ENCODE measurements at places on chromosomes 2 and 18. TPM values are rescaled to one million over a fixed set of nuclear protein-coding genes. Genes with fewer than 3 reads are reported as not detected.

DNA sequence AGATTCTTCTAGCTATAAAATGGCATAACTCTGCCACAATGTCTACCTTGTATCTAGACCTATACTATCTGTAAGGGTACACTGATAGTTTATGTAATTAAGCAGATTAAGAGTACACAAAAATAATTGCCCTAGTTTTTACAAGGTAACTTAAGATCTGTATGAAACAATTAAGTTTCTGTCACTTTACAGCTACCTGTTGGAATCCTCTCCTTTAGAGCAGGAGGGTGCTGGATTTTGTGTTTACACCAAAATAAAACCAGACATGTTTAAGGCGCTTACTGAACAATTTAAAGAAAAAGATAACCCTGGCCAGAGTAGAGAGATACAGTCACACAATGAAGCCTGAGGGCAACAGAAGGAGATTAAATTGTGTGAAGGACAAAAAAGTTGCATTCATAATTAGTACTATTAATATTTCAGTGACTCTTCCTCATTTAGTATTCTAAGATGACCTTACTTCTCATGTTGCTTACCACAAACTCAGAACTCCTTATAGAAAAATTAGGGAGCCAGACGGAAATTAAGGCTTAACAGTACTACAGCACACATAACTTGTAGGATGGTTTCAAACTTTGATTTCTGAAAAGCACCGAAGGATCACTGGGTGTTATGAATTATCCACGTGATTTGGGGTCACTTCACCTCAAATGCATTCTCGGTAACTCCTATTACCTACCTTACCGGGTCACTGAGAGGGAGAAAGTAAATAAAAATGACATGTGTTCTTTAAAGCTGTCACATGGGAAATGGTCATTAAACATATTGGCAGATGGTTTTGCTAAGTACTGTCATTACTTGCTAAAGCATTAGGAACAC is 1.0 kb downstream of the DARS1 start:
- no peak for DNase-seq

DNA sequence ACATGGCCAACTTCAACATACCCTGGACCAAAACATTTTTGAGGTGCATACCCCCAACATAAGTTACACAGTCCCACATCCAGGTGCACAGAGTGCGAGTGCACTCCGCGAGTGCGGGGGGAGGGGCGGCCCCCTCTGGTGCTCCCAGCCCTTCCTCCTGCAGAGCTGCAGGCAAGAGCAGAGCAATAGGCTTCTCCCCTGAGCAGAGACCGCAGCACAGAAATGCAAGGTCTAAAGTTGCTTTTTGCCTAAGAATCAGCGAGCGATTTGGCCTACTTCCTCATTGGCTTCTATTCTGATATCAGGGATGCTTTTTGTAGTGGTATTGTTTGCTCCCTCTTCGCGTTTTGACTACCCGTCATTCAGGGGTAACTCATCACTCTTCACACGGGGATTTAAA is 40.6 kb downstream of the BOLA3 start:
- no peak for DNase-seq

ELOA2 gene
- total RNA-seq = not detected

GRCh38 chr2:3626812-3627499 is 31.0 kb upstream of the ALLC start:
- DNase-seq = no peak

GRCh38 chr18:45488645-45489044 is 126.6 kb upstream of the SLC14A2 start:
- DNase-seq = no peak

GRCh38 chr2:11656671-11657101 is 13.3 kb downstream of the NTSR2 start:
- no peak for DNase-seq

DNA sequence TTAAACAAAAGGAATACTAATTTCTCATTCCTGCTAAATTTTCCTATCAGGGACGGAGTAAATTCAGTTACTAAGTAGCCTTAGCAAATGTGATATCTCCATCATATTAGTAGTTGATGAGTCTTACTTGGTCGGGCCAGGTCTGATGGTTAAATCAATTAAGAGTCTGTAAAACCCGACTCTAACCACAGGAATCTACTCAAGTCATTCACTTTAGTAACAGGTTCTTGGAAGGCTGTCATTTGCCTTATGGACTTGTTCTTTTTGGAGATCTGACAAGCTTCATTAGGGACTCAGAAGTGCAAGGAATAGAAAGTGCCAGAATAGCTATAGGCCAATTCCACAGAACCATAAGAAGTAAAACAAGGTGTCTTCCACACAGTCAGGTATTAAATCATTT is 119.0 kb downstream of the GCA start:
- no peak for DNase-seq

SH2D6 gene
- total RNA-seq = not detected

DNA sequence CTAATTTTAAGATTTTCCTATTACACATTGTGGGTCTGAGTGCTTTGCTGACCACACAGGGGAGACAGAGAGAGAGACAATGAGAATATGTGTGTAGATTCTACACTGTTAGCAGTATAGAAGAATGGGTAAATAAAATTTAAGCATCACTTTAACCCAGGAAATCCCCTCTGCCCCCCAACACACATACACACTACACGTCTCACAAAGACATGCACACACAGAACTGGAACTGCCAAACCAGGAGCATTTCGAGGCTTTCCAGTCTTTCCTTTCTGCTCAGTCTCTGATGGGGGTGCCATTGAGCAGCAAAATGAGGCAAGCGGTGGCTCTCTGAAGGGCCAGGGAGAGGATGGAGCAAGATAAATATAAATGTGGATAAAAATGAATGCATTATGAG is 2.5 kb downstream of the MERTK start:
- no peak for DNase-seq

DNA sequence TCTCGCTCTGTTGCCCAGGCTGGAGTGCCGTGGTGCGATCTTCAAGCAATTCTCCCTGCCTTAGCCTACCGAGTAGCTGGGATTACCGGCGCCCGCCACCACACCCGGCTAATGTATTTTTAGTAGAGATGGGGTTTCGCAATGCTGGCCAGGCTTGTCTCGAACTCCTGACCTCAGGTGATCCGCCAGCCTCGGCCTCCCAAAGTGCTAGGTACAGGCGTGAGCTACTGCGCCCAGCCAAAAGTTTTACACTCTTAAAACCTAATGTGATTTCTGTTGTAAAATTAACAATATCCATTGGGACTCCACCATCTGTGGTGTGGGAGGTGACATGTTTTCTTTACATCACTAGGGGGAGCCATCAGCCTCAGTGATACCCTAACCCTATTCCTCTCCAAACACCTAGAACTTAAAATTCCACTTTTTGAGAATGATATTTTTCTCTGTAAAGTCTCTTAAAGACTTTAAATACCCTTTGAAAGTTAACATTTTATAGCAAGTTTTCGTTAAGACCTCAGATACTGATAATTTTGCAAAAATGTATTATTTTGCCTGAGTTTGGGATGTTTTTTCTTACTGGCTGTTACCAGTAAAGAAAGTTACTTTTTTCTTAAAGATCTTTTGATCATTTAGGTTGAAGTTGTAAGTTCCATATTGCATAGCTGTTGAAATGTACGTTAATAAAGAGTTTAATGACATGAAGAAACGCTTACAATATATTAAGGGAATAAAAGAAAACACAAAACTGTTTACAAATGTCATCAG is 11.6 kb upstream of the EIF2AK2 start:
- no peak for DNase-seq

- no peak for DNase-seq
Measured at GRCh38 chr2:8337321-8337720, 344.5 kb upstream of the ID2 start.

IL18RAP gene
- 0.30 TPM for total RNA-seq

SP140 gene
- total RNA-seq = 0.26 TPM

EFHD1 gene
- 11.4 TPM for total RNA-seq

GRCh38 chr18:28095041-28095440 is 81.9 kb downstream of the CDH2 start:
- DNase-seq = no peak

DNA sequence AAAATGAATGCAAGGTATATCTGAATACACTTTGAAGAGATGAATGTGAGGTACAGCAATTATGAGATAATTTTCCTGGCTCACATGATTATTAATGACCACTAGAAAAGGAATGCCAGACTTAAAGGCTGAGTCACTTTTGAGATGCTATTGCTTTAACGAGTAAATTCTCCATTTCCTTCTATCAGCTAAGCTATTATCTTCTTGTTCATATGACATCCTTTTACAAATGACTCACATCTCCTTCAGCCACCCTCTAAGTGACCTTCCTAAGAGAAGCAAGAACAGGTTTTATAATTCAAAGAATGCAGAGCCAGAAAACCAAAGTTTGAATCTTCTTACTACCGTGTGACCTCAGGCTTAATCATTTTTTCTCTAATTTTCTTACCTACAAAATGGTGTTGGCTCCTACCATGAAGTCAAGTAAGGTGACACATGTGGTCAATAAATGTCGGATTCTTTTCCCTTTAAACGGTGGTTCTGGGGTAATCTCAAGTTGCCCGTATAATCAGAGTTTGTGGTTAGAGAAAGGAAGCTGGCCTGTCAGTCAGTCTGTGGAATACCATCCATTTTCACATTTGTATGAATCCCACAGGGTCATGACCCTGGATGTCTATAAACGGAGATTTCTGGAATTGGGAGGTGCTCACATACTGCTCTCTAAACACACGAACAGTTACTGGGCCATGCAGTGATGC is 184.0 kb upstream of the PID1 start:
- DNase-seq = no peak

GRCh38 chr2:75155115-75155514 is 44.2 kb downstream of the TACR1 start:
- no peak for DNase-seq

DNA sequence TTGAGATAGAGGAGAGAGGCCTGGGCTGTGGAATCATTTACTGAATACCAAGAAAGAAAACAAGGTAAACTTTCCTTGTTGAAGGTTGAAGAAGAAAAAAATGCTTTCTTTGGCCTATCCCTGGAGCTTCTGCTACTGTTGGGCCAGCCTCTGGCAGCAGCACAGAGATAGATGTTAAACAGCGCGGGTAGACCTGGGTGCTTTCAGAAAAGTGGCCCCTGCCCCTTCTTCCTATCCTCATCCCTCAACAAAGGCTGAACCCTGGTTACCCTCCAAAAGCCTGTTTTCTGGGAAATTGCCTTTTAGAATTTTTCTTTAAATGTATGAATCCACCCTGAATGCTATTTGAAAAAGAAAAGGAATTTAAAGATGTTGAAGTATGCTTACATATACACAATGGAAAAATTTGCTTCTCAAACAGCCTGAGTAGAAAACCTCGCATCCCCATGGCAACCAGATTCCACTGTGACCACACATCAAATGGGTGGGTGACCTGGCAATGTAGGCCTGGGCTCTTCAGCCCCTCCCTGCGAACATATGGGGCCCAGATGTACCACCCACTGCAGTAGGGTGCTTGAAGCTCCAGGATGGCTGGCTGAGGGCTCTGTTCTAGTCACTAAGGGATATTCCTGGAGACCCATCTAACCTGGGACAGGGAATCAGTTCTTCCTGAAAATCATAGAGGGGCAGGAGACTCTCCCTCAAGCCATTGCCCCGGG is 23.4 kb upstream of the CHRNA1 start:
- no peak for DNase-seq

IL37 gene
- not detected for total RNA-seq

INHA gene
- 1.0 TPM for total RNA-seq

GRCh38 chr2:64905338-64906024 is 83.7 kb upstream of the SLC1A4 start:
- DNase-seq = no peak

DNA sequence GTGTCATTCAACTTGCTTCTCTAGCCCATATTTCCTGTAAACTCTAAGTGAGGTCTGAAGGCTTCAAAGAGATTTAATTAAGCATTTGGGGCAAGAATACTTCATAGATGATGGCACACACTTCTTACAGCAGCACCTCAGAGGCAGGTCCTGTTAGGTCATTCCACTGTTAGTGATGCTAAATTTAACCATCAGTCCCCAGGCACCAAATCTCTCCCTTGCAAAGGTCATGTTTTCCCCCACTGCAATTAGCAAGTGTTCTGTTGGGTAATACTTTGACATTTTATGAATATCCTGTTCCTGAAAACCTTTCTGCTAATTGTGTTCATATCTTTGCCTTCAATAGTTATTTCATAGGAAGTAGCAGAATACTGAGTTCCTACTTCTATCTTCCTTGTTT is 117.0 kb downstream of the STK39 start:
- no peak for DNase-seq

GRCh38 chr2:187874786-187875185 is 320.6 kb upstream of the TFPI start:
- no peak for DNase-seq

KLHL14 gene
- total RNA-seq = not detected
